ENCODE measurements at places on chromosomes 4 and X.

DNA sequence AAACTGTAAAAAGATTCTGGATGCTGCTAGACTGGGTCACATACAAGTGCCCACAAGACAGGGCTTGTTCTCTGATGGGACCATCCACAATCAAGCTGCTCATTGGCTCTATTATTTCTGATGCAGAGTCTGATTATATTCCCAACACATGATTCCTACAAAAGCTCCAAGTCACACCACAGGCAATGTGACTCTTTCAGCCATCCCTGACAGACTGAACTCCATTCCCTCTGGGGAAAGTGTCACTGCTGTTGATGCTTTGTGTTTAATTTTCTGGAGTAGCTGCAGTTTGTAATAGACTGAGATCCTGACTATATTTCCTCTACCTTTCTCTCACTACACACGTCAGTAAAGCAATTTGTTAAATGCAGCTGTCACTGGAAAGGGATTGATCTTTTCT lies 55.4 kb upstream of the BCLAF3 start:
- no peak for DNase-seq

- DNase-seq, result no peak
These were observed 30.1 kb upstream of the BBS7 start for GRCh38 chr4:121900132-121900983.

DNA sequence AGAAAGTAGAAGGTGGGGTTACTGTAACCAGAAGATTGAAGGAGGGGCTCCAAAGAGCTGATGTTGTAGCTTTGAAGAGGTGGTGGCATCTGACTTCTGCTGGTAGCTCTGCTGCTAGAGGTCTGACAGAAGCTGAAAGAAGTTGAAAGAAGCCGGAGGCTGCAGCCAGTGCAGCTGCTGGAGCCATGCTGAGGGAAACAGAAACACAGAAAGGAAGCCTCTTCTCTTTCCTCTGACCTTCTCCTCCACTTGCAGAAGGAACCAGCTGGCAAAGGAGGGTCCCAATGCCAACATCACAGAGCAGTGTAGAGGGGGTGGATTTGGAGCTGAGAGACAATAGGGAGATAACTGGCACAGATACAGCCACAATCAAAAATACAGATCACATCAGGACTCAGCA lies 89.3 kb upstream of the HHIP start:
- DNase-seq, result no peak

- no peak for DNase-seq
These were observed 19.1 kb downstream of the HS3ST1 start for GRCh38 chr4:11409632-11410031.
